ENCODE measurements at places on chromosomes 1 and 21. TPM values are rescaled to one million over a fixed set of nuclear protein-coding genes. Genes with fewer than 3 reads are reported as not detected.

The SYDE2 gene
- total RNA-seq, result 0.78 TPM

The TOMM40L gene
- total RNA-seq, result 8.4 TPM

The CRYBG2 gene
- total RNA-seq, result not detected

The OPTC gene
- total RNA-seq, result not detected

The RAB42 gene
- 1.9 TPM for total RNA-seq

The AP4B1 gene
- 16.9 TPM for total RNA-seq

The CHRM3 gene
- not detected for total RNA-seq

The ASAP3 gene
- 8.4 TPM for total RNA-seq

The ICOSLG gene
- 4.6 TPM for total RNA-seq

The KCNC4 gene
- total RNA-seq, result 2.0 TPM

The ITLN2 gene
- total RNA-seq, result not detected

The CELA2A gene
- total RNA-seq, result not detected

The FUCA1 gene
- total RNA-seq, result 38.8 TPM

The ELOVL1 gene
- total RNA-seq, result 105 TPM

The CCDC185 gene
- not detected for total RNA-seq

The LIPI gene
- total RNA-seq, result not detected

The F13B gene
- total RNA-seq, result not detected

The KIF14 gene
- total RNA-seq, result 25.4 TPM

The MATN1 gene
- total RNA-seq, result 0.20 TPM

The S100B gene
- total RNA-seq, result 31.8 TPM

GRCh38 chr1:174262349-174263241 is 103.3 kb downstream of the RABGAP1L start:
- DNase-seq, result peak; percentile 53

GRCh38 chr1:39898648-39899603 is 2.8 kb downstream of the MYCL start:
- peak; percentile 57 for DNase-seq

DNA sequence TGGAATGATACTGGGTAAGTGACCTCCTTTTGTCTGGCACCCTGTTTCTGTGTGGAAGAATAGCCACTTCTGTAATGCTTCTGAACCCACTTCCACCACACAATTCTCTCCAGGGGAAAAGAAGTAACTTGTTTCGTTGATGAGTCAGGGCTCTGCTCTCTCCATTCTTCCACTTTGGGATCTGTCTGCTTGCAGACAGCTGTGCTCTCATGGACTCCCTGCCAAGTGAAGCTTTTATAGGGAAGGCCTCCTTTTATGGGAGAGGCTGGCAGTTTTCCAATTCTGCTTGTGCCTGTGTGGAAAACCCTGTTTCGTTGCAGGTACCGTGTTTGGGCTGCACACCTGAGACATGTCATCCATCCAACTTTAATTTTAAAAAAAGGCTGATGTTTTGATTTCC is 130.7 kb downstream of the GIPC2 start:
- peak; percentile 97 for DNase-seq

GRCh38 chr1:106889059-106889458 is 167.4 kb upstream of the PRMT6 start:
- DNase-seq, result no peak

DNA sequence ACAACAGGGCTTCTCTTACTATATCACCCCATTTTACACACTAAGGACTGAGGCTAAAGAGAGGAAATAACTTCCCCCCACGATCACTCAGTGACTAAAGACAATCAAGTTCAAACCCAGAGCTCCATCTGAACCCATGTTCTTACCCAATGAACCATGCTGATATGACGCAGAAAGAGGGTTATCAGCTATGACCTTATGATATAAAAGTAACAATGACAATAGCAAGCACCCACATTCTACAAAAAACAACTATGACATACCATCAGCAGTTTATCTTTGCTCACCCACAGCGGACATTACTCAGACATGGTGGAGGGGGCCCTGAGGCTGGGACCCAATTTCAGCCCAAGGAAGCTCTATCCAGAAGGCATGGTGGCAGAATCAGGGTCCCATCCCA is 75.7 kb downstream of the PTPN14 start:
- DNase-seq, result no peak

DNA sequence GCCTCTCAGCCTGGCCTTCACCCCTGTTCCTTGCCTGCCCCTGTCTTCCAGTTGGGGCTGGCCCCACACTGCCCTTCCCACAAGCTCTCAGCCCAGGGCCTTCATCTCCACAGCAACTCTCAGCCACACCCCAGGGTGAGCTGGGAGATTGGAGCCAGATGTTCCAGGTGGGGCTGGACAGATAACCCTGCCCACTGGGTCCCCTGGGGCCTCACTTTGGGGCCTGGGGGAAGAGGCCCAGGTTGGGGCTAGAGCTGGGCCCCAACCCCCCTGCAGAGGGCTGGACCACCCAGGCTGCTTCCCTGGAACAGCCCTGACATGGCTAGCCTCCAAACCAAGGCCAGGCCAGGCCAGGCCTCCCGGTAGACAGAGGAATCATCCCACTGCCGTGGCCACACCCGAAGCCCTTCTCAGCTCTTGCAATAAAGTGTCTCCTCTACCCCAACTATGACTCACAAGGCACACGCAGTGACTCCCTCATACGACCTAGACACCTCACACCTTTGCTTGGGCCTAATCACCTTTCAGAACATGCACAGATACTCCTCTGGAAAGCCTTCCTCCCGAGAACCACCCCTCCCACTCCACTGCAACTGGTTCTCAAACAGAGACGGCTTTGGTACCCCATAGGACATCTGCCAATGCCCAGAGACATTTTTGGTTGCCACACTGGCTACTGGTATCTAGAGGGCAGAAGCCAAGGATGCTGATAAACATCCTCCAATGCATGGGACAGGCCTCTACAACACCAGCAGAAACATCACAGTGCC is 22.2 kb downstream of the SLC2A1 start:
- peak; percentile 98 for DNase-seq

DNA sequence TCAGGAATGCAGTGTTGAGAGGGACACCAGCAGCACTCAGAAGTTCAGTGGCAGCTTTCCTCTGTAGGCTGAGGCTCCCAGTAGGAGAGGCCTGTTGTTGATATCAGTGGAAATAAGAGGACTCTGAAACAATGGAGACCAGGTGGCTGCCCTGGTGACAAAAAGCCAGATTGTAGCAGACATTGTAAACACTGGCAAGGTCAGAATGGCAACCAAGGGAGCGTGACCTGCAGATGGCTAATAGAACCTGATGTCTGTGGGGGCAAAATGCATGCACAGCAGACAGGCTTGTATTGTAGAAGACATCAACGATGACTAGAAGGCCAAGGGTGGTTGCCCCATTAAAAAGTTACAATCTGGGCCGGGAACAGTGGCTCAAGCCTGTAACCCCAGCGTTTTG is 53.1 kb upstream of the GPR37L1 start:
- DNase-seq, result no peak

- no peak for DNase-seq
These were observed 50.3 kb downstream of the ITPKB start for GRCh38 chr1:226688808-226689207.

- no peak for DNase-seq
These were observed 48.9 kb downstream of the RHOU start for GRCh38 chr1:228784181-228784580.

DNA sequence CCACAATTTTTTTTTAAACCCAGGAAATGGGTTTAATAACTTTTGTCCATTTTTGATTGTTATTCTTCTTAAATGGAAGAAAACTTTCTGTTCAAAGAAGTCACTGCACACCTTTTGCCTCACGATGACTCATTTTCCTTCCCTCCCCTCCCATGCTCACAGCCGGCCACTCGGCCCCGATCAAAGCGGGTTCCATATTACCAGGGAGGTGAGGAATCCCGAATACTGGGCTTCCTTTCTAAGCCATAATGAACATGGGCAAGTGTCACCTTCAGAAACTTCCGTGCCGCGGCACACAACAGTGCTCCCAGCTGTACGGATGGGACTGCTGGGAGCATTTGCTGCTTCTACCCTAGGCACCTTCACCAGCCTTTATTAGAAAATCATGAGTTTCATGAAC is 121.4 kb downstream of the HLCS start:
- no peak for DNase-seq

DNA sequence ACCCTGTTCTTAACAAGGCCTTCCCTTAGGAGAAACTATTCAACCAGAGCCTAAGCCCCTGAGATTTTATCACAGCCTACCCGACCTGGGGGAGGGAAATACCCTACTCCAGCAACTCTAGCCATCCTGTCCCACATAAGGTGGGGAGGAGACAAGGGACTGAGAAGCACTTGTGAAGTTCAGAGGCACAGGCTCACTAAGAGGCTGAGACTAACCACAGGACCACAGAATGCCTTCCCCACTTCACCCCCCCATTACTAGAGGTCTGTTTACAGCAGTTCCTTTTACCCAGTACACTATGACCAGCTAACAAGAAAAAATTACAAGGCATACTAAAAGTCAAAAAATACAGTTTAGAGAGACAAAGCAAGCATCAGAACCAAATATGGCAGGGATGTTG is 86.8 kb downstream of the TEX35 start:
- DNase-seq, result no peak

GRCh38 chr1:186633116-186633515 is 47.1 kb downstream of the PTGS2 start:
- DNase-seq, result no peak

GRCh38 chr1:47371016-47371517 is 37.5 kb downstream of the CMPK1 start:
- DNase-seq, result no peak

GRCh38 chr1:23357138-23357908 is 12.3 kb downstream of the ZNF436 start:
- DNase-seq, result no peak

GRCh38 chr1:229434641-229435051 is 752 bp upstream of the ACTA1 start:
- no peak for DNase-seq

DNA sequence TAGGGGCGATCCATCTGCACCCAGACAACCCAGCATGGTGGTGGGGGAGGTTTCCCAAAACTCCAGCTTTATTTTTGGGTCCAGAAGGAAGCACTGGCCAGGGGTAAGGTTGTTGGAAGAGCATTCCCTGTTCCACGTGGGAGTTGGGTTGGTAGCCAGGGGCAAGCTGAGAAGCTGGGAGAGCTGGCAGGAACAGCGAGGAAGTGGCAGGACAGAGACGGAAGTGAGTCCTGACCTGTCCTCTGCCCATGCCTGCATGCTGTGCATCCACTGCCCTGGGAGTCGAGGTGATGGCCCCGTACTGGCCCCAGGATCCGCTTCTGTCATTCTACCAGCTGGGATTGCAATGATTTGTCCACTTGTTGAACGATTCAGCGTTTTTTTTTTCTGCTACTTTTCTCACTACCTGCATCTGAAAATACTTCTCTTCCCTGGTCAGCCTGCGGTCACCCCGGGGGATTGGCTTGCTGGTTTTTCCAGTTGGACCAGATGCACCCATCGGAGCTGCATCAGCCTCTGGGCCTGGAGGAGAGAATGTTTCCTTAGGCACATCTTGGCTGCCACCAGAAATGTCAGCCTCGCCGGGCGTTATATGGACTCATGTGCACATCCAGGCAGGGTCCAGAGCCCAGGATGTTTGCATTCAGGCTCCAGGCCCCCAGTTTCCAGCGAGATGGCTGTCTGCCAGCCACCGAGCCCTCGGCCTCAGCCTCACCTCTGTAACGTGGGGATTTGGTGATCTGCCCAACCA is 28.3 kb upstream of the TMPRSS2 start:
- no peak for DNase-seq

GRCh38 chr1:2587071-2587859 is 688 bp downstream of the PRXL2B start:
- DNase-seq, result no peak

DNA sequence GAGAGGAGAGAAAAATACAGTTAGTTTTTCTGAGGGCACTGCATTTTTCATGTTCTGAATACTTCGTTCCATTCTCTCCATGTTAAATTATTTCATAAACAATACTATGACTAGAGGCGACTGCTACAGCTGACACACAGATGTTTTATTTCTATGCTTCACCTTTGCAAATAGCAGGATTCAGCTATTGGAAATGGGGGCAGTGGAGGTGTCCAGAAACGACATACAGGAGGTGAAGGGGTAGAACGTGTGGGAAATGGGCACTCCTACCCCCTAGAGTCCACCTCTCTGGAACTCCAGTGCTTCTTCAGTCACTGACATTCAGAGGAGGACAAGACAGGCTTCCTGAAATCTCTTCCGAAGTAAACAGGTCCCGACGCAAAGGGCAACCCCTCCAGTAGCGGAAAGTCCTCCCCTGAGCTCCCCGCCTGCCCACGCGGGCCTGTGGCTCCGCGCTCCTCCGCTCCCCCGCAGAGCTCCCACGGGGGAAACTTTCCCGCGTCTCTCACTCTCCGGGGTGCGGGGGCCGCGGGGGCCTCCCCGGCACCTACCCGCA is 480 bp downstream of the DPYD start:
- peak; percentile 57 for DNase-seq

- DNase-seq, result no peak
These were observed 12.3 kb downstream of the LAPTM5 start for GRCh38 chr1:30745156-30745833.

GRCh38 chr21:41180752-41181151 is 12.8 kb downstream of the BACE2 start:
- no peak for DNase-seq

DNA sequence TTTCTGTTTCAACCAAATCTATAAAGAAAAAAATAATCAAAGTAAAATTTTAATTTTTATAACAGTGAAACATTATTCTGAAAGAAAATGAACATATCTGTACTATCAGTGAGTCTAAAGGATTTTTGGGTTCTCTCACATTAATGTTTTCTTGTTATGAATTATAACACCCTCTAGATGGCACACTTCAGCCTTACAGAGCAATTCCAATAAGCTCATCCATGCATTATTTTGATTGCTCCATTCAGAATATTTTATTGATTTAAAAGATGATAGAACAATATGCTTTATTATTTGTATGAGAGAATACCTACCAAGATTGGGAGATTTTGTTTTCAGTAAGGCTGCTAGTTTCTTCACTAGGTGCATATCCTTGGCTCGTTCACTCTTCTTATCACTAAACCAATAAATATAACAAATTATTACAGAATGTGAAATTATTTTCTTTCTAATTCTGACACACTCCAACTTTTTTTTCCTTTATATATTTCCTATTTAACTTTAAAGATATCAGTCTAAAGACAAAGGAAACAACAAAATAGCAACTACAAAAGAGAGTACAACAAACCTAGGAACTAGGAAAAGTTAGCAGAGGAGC is 82.4 kb downstream of the RAB3GAP2 start:
- peak; percentile 10 for DNase-seq

GRCh38 chr1:59039551-59039950 is 255.7 kb upstream of the JUN start:
- DNase-seq, result no peak
